ENCODE measurements at places on chromosomes 3 and 15.

GRCh38 chr3:34254285-34254684 is 455.9 kb downstream of the PDCD6IP start:
- DNase-seq: no peak

DNA sequence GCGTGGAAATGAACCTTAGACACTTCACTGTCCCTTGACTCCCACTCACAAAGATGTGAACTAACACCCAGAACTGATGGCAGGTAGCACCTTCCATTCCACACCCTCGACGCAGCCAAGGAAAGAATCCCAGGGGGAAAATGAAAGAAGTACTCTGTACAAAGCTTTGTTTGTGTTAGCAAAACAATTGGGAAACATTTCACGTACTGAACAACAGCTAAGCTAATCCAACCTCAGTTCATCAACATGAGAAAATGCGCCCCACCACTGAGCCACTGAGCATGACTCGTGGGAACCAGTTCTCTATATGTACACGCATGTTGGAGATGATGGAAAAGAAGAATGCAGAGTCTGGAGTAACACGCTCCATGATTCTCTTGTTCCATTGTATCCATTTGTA is 32.0 kb downstream of the CORO2B start:
- DNase-seq: no peak

DNA sequence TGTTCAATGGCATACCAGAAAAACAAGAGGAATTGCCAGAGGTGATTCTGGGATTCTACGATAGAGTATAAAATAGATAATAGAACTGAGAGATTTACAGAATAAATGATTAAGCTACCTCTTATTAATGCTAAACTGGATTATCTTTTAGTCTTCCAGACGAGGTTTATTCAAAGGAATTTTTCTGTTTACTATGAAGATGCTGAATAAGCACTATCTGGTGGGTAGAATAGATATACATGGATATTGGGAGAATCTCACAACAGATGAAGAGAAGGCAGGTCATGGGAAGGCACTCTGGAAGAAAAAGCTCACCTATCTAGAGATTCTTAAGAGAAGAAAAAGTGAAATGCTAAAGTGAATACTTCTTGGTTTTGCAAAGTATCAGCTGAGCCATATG is 11.2 kb downstream of the CIP2A start:
- DNase-seq: no peak

GRCh38 chr3:101102678-101103296 is 109.6 kb upstream of the ABI3BP start:
- DNase-seq: no peak

- DNase-seq: no peak
These were observed 417.3 kb downstream of the GABRB3 start for GRCh38 chr15:26355472-26356074.

DNA sequence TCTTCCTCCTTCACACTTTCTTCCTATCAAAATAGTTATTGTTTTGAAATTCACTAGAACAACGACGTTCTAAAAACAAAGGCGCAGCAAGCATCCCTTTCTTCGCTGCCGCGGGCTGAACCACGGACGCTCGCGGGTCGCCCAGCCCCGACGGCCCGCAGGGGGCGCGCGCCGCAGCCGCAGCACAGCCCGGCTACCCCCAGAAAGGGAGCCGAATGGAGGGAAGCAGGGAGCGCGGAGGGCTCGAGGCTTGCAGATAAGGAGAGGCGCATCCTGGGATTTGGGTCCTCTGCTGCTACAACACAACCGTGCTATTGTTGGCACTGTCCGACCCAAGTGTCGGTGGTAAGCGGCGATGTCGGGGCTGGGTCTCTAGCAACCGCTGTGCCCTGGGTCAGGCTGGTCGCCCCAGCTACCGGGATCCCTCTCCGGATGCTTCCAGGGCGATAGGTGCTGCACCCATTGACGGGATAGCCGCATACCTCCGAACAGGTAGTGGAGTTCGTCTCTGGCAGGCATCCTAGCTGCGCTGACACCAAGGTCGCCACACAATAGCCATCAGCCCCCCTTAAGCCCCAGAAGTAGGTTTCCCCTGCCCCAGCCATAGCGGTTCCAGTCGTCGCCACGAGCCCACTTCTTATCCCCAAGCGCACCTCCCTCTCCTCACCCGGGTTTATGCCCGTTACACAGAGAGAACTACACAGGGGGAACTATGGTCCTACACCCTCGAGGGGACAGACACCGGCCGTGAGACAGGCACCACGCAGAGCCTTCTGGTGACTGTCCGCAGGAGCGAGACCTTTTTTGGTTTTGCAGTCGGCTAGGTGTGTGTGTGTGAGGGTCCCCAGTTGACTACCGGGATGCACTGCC is 6.0 kb downstream of the ONECUT1 start:
- DNase-seq: no peak

DNA sequence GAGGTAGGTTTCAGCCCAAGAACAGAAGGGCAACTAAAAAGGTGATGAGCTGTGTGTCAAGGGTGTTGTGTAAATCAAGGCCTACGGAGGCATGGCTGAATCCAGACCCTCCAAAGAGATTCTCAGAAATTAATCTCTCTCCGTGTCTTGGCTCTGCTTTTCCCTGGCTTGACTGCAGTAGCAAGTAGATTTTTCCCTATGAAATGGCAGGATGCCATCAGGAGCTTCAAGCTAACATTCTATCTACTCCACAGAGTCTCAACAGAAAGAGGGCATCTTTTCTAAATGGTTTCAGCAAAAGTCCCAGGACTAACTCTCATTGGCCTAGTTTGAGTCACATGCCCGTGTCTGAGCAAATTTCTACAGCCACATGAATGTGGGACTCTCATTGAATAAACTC is 58.3 kb downstream of the LSM3 start:
- no peak for DNase-seq

- DNase-seq: no peak
These were observed 225.6 kb upstream of the SATB1 start for GRCh38 chr3:18650731-18651130.

- no peak for DNase-seq
These were observed 26.0 kb downstream of the RPN1 start for GRCh38 chr3:128624526-128625138.

- DNase-seq: no peak
These were observed 16.5 kb upstream of the VGLL4 start for GRCh38 chr3:11660242-11660641.

DNA sequence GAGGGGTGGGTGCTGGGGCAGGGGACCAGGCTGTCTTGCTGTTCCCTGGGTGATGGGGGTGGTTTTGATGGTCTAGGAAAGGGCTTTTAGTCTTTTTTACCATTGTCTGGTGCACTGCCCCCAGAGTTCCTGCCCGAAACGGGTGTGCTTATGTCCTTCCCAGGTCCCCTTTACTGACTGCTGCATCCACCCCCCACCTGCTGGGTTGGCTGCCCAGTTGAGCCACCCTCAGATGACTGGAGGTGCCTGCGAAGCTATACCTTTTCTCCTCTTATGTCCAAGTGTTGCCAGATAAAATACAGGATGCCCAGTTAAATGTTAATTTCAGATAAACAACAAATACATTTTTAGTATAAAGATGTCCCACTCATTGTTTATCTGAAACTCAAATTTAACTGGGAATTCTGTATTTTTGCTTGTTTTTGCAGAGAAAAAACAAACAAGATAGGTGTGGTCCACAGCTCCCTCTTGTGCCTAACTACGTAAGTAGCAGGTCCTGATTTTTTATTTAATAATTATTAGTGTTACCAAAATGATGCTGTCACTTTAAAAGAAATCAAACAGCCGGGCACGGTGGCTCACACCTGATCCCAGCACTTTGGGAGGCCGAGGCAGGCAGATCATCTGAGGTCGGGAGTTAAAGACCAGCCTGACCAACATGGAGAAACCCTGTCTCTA is 6.1 kb upstream of the RPP14 start:
- no peak for DNase-seq
